Left cardiac atrium (tissue), 4 donors: ENCODE measurements at places on chromosomes 12 and 14. TPM values are rescaled to one million over a fixed set of nuclear protein-coding genes. Genes with fewer than 3 reads are reported as not detected.

The KRT80 gene
- total RNA-seq = not detected

The SLC5A8 gene
- total RNA-seq = not detected

The KERA gene
- total RNA-seq = not detected

The CD163 gene
- 270 TPM for total RNA-seq

The KLRC1 gene
- not detected for total RNA-seq

The SYNDIG1L gene
- total RNA-seq = not detected

The HOXC6 gene
- not detected for total RNA-seq

The CIPC gene
- total RNA-seq = 56.2 TPM

The RTL1 gene
- total RNA-seq = not detected

The FAM161B gene
- total RNA-seq = 3.1 TPM

The IFNG-AS1 gene
- total RNA-seq = 0.15 TPM

The PCED1B gene
- total RNA-seq = 1.9 TPM

The WNT1 gene
- not detected for total RNA-seq

The SLC6A15 gene
- total RNA-seq = not detected

The NPAS3 gene
- total RNA-seq = 2.4 TPM

The PLEK2 gene
- 0.76 TPM for total RNA-seq

The P2RX2 gene
- not detected for total RNA-seq
